ENCODE measurements at places on chromosomes 11 and 22.

DNA sequence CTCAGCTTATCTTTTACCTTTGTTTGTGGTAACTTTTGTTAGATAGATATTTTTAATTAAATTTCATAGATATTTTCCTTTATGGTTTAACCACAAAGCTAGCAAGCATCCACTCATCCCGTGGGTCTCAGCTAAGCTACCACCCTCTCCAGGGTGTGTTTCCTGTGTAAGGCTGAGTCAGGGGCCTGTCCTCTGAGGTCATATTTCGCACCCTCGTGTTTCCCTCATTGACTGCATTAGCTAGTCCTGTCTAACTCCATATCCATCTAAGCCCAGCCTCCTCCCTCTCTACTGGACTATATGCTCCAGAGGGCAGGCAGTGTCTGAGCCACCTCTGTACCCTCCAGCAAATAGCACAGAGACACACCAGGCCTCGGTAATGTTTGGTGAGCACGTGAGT lies 16.7 kb downstream of the XRRA1 start:
- DNase-seq, result no peak

DNA sequence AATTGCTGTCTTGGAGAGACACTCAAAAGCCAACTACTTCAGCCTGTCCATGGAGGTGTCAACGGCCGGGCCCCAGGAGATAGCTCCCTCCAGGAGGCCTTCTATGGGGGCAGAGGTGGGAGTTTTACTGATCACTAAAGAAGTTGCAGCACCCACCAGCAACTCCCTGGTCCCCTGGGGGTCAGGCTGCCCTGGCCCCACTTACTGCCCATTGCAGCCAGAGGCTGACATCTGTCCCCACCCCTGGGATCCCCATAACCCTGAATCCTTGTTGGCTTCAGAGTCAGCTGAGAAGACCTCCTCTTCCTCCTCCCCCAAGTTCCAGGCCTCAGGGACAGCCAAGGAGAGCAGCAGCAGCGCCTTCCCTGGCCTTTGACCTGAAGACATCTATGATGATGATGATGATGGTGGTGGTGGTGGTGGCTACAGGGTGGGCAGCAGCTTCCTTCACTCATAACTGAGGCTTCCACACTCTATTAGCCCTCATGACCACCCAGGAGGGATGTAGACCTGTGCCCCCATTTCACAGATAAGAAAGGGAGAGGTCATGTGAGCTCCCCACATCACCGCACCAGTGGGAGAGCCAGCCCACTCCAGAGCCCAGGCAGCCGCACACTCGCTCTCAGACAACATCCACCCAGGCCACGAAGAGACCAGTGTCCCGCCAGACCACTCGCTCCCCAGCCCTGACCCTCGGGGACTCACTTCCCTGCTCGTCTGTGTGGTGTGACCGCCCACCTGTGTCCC lies 43.8 kb upstream of the FGF3 start:
- DNase-seq, result no peak

DNA sequence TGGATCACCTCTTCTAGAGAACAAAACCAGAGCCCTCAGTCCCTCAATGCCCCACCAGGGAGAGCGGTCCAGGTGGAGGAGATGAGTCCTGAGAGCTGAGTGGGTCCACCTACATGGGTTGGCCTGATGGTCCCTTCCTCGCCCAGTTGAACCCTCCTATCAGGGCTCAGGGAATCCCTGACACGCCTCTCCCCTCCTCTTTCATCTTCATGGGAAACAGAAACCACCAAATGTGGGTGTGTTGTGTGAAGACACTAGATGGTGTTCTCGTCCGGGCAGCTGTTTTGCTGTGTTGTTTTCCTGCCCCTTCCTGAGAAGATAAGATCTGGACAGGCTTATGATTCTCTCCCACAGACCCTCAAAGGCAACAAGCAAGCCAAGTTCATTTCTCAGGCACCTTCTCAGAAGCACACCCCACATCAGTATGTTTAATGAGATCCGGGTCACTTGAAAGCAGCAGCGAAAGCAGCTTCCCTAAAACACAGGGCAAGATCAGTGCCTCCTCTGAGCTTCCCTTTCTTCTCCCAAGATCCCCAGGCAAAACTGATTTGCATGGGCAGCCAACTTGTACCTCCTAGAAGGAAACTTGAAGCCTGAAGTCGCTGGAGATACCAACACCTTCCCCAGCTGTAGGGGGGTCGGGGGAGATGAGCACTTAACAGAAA lies 35.3 kb upstream of the POU2AF1 start:
- DNase-seq, result no peak

DNA sequence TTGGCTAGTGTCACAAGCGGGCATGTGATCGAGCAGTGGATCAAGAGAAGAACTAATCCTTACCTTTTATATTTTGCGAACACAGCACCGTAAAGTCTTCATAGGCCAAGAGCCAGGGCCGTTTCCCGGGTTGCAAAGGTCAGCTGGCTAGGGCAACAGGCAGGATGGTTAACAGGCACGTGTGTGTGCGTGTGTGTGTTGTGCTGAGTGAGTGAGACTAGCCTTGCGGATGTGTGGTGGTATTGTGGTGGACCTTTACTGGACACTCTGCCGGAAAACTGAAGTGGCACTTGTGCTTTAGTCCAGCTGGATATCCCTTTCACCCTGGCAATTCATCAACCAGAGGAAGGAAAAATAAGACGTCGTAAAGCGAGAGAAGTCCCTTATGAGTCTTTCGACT lies 176.7 kb downstream of the BCR start:
- no peak for DNase-seq

DNA sequence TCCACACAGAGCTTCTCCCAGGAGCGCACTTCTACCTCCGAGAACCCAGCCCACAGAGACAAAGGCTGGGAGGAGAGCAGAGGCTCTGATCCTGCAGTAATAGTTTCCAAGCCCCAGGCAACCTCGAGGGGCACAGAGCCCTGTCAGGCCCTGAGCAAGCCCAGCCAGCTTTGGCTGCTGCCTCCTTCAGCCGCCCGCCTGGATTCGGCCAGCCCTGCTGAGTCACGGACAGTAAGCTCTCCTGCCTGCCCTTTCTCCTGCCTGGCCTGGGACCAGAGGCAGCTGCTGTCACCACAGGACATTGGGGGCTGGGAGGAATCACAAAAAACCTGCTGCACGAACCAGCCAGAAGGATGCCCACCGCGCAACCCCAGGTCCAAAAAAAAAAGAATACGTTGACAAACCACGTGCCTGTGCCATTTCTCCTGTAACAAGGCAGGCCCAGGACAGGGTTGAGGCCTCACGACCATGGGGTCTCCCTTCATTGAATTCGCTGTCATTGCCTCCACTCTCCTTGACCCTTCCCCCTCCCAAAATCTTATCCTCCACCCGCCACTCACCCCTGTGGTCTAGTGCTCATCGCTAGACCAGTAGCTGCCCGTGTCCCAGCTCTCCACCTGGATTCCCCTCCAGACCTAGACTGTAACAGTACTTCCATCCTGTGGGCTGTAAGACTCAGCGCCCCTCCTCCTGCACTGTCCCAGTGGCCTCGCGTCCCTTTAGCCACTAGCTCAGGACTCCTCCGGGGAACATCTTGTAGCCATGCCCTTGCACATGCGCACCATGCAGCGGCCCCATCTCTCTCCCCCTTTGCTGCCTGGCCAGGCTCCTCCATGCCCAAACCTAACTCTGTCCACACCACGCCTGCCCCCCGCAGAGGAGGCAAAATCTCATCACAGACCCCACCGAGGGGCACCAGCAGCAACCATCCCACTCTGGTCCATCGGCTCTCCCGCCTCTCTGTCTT lies 7.4 kb upstream of the SLC22A12 start:
- DNase-seq, result no peak

DNA sequence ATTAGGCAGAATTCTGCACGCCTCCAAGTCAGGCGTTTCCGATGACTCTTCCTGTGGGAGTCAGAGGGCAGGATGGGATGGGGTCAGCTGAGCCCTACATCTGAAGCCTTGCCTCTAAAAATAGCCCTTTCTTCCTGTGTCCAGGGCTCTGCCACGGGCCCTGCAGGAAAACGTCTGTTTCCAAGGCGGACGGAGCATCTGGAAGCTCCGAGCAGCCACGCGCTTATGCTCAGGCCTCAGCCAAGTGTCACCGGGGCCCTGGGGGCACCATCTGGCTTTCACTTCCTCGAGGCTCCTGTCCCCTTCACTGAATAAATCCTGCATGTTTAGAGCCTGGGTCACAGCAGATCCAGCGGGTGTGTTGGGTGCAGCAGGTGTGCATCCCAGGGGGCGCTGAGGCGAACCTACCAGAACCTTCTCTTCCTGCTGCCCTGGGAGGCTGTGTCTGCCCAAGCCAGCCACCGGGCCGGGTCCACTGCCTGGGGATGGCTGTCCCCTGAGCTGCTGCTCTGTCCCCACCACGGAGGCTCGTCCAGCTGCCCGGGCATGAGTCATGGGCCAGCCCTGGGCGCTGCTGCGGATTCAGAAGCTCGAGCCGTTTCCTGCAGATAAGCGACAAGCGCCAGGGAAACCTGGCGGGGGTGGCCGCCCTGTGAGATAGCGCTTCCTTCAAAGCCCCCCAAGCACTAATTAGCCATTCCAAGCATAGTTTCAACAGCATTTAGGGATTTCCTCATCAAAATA lies 32.0 kb upstream of the LINC01488 start:
- no peak for DNase-seq

Data from DMS79 treated with DMSO at 0.1 percent for 48 hours (cell line).